ENCODE measurements at places on chromosomes 2 and 18.

DNA sequence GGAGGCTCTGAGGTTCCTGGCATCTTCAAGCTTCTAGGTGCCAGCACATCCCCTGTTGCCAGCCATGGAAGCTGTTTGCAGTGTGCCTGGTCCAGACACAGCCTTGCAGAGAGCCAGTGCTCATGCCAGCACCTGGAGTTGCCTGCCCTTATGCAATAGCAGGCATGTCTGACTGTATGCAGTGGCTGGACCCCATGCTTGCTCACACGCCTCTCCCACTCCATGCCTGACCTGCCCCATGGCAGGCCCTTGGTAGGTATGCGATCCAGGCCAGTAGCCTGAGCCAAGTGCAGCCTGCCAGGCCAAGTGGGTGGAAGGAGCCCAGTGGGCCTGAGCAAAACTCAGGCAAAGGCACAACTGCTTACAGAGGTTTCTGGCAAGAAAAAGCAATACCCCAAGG lies 19.5 kb upstream of the SP140L start:
- no peak for DNase-seq

DNA sequence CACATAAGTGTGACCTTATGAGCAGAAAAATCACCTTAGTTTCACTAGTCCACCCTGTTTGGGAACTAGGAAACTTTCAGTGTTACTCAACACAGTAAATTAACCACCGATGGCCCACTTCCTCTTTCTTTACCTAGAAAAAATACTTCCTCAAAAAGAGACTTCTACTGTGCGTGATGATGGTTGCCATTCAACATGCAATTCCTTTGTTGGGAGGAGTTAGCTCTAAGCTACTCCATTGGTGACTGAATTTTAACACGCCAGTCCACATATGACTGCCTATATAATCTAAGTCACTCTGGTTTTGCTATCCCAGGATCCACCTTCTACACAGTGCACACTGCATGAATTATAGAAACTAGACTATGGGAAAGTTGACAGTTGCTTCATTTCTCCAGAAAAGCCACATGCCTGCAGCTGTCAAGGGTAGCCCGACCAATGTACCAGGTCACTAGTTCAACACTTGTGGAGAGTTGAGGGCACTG lies 47.8 kb upstream of the REG3G start:
- no peak for DNase-seq

DNA sequence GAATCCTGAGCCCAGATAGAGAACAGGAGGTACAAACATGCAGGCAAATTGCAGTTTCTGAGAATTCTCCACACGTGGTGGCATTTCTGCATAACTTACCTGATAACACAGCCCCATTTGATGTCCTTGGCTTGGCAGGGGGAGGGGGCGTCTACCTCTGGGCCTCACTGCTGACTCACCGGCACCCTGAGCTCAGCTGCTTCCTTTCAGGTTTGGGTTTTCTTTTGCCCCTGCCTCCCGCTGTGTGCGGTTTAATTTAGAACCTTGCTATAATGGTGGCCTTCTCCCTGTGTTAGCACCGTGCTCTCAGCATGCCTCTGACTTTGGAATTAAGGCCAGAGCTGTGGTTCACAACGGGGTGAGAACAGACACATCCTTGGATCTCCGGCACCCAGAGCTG lies 4.4 kb downstream of the CTIF start:
- DNase-seq: no peak

- DNase-seq: no peak
These were observed 970.4 kb downstream of the EPHA4 start for GRCh38 chr2:220601674-220602073.

DNA sequence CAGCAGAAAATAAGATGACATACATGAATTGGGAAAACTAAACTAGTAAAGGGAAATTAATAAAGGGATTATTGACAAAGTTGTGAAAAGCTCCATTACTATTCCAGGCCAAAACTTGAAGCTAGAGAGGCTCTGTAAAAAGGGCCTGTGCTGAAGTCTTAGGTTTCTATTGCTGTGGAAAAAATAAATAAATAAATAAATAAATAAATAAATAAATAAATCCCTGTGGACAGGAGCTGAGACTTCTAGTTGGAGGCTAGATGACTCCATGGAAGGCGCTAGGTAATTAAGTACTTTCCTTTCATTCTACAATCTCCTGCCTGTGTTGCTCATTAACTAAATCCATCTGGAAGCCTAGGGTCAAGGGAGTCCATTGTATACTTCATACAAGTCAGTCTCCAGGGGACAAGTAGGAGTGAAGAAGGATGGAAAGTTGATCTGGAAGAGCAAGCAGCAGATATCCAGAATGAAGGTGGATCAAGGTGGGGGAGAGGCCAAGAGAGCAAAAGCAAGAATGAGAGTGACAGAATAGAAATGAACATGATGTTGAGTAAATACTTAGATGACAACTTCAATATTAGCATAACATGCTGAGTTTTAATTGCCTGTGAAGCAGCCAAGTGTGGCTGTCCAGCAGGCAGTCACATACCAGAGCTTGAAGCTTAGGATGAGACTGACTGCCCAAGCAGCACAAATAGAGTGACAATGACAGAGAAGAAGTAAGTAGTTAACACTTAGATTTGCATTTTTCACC lies 26.2 kb upstream of the CCNT2 start:
- no peak for DNase-seq

DNA sequence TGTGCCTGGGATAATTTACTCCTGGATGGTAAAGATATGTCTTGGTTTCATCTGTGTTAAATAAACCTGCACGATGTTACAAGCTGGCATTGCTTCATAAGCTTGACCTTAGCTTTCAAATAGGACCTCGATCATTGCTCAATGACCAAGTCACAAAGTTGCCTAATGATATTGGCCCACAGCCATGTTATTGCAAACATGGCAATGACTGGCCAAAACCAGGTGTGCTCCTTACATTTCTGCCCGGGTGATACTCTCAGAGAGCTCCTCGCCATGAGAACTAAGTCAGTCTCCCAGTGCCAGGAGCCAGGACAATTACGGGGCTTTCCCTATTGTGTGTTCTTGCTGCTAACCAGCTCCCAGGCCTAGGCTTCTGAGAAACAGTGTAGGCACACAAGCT lies 72.5 kb upstream of the CYP1B1 start:
- DNase-seq: peak; percentile 67

DNA sequence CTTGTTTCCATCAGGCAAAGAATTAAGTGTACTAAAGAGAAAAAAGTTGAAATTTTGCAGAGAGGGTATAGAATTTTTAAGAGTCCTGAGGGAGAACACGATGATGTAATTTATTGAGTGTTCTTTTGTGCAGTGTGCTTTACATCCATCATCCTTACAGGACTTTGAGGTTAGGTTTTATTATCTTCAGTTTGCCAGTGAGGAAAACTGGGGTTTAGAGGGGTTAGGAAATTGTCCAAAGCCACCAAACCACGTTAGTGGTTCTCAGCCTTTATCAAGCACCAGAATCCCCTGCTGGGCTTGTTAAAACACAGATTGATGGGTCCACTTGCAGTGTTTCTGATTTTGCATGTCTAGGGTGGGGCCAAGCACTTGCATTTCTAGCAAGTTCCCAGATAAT lies 277.5 kb downstream of the KCNS3 start:
- DNase-seq: no peak

GRCh38 chr18:46471809-46472498 lies 185.1 kb downstream of the LOXHD1 start:
- DNase-seq: no peak

DNA sequence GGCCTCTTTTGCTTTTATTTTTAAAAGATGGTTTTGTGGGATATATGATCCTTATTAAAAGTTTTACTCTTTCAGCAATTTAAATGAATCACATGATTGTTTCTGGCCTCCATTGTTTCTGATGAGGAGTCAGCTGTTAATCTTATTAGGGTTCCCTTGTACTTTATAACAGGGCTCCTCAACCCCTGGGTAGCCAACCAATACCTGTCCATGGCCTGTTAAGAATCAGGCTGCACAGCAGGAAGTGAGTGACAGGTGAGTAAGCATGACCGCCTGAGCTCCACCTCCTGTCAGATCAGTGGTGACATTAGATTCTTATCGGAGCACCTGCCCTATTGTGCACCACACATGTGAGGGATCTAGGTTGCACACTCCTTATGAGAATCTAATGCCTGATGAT lies 45.1 kb upstream of the FAM98A start:
- DNase-seq: no peak

- no peak for DNase-seq
These were observed 418.1 kb upstream of the DCC start for GRCh38 chr18:51921862-51922261.

DNA sequence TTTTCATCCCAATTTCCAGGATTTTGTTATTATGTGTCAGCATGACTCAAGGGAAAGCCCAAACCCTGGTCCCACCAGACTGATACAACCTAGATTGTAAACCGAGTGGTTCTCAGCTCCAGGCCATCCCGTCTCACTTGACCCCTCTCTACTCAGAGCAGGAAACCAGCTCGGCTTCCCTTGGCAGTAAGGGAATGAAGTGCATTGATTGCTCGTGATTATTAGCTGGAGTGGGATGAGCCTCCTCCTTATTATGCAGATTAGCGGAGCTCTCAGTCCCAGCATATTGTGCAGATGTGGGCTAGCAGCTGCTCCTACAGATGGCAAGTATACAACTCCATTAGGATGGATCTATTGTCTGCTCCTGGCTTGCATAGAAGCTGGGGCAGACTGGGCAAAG lies 167.6 kb downstream of the LNPK start:
- DNase-seq: no peak

DNA sequence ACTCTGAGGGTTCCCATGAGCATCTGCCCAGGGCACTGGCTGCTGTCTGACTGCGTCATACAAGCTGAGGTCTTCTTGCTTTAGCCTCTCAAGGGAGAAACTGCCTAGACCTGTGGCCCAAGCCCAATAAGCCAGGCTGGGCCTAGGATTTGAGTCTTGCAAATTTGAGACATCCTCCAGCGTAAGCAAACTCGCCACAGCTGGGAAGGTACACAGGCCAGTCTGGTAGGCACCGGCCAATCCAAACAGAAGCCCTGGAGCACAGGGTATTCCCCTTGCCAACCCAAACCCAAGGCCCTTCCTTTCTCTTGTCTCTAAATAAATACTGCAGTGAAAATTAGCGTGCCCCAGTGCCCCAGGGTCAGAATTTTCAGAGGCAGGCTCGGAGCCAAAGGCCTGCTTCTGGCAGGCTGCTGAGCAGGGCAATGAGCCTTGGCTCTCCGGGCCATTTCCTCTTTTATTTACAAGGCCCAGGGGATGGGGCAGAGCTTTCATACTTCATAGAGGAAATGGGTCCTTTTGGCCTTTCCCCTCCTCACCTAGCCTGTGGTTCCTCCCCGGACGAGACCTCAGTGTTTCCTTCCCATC lies 33.3 kb downstream of the POLR1A start:
- DNase-seq: no peak

- DNase-seq: no peak
These were observed 4.1 kb upstream of the TCF4 start for GRCh38 chr18:55592106-55592505.

GRCh38 chr2:54494087-54494486 lies 38.0 kb downstream of the SPTBN1 start:
- DNase-seq: no peak

DNA sequence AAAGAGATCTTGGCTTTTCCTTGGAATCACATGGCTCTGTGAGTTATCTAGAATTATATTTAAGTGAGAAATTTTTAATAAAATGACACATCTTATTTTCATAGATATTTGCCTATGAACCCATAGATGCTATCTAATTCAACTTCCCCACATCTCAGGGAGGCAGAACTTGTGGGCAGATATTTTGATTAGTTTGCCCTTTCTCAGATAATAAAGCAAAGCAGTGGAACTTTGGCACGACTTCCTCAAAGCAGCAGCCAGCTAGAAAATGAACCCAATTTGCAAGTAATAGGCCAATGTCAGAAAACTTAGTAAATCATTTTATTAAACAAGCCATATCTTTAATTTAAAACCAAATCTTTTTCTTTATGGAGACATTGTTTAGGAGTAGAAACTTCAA lies 32.7 kb downstream of the RAB27B start:
- DNase-seq: no peak

- DNase-seq: no peak
These were observed 1407.4 kb upstream of the ZEB2 start for GRCh38 chr2:145927131-145927950.

- peak; percentile 77 for DNase-seq
These were observed 249.5 kb upstream of the TANK start for GRCh38 chr2:160910681-160911080.

DNA sequence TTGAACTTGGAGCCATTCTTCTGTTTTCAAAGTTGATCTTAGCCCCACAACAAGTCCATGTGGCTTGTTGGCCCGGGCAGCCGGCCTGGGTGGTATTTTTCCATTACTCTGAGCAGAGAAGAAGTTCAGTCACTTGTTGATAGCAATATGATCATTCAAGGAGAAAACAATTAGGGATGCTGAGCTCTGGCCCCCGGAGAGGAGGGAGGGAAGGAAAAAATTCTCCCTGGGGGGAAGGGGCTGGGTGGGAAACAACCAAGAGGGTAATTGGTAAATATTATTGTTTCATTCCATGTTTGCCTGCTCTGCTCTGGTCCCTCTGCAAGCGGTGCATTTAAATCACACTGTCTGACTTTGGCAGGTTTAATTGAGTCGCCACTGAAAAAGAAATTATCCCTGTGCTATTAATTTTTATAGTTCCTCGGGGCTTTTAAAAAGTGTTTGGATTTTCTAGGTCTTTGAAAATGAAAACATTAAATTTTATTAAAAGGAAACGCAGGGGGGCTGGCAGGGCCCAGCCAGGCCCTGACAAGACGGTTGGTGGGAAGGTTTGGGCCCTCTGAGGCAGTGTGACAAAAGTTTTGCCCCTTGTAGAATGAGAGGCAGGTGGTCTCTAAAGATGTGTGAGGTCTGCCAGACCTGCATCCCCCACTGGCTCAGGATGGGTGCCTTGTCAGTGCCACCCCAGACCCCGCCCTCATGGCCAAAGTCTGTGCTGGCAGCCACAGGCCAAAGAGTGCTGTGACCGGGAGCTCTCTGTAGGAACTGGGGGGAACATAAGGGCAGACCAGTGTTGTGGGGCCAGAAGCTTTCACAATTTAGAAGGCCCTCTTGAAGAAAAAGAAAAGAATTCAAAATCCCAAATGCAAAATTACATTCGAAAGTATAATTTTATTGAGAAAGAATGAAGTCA lies 52.5 kb upstream of the SLC14A2 start:
- no peak for DNase-seq

- DNase-seq: no peak
These were observed 51.5 kb downstream of the PLEKHB2 start for GRCh38 chr2:131156452-131157149.

DNA sequence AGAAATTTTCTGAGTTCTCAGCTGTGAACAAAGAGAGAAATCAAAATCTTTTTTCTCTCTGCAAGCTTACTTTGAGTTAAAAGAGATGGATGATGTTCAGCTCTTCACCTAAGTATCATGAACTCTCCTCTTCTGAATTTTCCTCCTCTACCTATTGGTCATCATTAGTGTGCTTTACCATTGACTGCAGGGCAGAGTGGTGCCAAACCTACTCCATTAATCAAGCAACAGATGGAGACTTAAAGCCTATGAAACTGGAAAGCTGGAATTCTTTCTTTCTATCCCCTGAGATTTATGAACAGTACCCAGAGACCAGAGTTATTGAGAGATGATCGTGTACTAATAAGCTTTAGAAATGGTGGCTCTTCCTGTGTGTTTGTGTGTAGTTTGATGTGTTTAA lies 31.3 kb upstream of the LINC00305 start:
- DNase-seq: no peak

GRCh38 chr2:28165087-28165635 lies 227.5 kb upstream of the FOSL2 start:
- DNase-seq: no peak

GRCh38 chr2:217179854-217180253 lies 320.0 kb upstream of the TNP1 start:
- no peak for DNase-seq

Data from AG09309 (cell line).